ENCODE measurements at places on chromosomes 5 and 9.

DNA sequence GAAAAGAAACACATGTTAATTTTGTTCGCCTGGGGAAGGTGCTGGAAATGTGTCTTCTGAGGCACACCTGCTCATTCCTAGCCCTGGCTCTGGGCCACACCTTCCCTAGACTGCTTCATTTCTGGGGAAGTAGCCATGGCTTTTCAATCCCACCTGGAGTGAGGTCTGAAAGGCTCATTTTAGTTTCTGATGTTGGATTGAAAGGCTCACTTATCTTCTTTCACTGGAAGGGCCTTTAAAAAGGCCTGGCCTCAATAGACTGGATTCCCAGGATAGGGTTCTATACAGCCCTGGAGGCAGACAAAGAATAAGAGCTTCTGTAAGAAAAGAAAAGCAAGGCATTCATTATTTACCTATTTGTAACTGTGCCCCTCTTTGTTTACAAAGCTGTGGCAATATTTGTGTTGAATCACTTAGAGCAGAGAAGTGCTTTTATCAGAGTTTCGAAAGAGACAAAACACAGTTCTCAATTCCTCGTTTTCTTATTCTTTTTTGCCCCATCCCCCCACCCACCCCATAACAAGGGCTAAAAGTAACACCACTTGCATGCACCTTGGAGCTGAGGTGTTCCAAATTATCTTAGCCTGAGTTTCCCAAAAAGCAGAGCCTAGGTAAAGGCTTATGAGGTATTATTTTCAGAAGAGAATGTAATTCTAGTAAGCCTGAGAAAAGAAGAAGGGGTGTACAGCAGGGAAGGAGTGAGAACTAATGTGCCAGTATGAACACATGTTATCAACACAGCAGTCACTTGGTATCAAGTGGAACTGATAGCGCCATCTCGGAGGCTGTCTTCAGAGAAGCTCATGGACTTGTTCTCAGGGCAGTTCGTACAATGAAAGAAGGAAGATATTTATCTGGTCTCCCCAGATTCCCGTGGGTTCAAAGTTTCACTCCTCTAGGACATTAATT, 413.1 kb downstream of the KCTD16 start:
- no peak for DNase-seq

DNA sequence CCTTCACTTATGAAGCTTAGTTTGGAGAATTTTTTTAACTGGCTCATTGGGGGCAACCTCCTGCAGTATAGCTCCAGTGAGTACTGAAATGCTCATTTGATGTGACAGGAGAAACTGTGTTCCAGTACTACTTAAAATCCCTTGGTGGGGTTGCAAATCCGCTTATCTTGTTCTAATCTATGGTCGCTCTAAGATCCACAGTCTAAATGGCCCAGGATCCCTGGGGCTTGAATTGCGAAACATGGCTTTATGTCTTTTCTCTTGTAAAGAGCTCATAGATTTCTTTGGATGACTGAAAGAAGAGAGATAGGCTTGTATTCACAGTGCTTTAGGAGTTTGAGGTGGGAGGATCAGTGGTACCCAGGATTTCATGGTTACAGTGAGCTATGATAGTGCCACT, 52.7 kb downstream of the ADAMTSL1 start:
- DNase-seq = no peak

DNA sequence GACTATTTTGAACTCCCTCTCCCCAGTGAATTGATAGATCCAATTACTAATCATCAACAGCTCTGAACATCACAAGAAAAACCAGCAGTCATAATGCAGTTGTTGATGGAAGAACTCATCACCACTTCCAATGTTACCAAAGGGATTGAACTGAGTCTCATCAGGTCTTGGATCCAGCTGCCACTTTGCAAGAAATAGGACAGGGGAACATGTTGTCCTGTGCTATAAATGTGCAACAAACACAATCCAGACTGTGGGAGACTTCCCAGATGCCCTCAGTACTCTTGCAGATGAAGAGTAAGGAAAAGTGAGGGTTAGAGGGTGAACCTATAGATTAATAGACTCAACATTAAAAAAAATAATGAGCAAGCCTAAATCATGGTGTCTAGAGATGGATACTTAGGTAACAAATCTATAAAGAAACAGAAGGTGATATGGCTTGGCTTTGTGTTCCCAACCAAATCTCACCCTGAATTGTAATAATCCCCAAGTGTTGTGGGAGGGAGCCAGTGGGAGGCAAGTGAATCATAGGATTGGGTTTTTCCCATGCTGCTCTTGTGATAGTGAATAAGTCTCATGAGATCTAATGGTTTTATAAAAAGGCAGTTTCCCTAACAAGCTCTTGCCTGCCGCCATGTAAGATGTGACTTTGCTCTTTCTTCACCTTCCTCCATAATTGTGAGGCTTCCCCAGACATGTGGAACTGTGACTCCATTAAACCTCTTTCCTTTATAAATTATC, 63.4 kb upstream of the PAPPA start:
- DNase-seq = no peak

- DNase-seq = no peak
Measured at GRCh38 chr9:122372856-122373845, 2.3 kb downstream of the PTGS1 start.

DNA sequence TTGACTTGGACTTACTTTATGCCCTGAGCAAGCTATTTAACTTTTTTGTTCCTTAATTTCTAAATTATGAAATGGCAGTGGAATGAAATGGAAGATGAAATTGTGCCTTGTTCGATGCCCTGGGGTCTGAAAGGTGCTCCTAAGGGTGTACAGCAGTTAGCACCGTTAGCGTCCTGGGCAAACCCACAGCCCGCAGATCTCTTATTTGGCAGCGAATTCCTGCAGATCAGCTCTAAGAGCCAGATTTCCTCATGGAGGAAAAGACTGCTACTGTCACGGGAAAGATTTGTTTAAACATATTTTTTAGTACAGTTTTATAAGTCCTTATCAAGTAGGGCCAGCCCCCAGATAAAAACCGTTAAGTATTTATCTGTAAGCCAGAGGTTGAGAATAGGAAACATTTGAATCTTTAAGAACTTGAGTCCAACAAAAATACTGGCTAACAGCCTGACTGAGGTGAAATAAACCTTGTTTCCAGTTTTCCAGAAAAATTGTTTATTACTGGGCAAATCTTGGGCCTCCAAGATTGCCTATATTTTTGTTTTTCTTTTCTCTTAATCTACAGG, 216.5 kb upstream of the DMRT1 start:
- no peak for DNase-seq

DNA sequence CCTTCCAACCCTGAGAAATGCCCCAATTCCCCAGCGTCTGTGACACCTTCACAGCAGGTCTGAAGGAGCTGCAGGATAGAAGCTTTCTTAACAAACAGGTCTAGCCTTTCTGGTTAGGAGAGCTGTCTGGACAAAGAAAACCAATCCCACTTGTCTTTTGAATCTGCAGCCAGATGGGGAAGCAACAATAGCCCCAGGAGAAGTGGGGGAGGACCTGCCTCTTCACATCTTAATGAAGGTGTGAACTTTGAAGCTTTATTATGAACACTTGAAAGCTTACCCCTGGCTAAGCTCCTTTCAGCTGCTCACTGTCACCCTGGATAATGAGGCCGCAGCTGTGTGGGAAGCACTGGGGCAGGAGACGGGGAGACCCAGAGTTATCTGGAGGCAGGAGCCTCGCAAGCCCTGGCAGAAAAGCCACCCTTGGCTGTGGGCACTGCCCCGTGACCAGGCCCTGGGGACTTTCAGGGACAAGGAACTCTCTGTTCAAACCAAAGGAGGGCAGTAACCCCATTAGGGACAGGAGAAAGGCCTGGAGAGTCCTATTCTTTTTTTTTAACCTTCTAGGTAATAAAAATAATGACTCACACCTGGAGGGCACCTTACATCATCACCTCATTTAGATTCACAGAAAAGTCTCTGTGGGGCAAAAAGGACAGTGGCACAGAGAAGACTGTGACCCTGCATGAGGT, 151.8 kb upstream of the RAD23B start:
- DNase-seq = no peak
